ENCODE measurements at places on chromosomes 16 and 17.
A peak's percentile ranks its signal among the peaks of the same experiment; 100 is the strongest.

DNA sequence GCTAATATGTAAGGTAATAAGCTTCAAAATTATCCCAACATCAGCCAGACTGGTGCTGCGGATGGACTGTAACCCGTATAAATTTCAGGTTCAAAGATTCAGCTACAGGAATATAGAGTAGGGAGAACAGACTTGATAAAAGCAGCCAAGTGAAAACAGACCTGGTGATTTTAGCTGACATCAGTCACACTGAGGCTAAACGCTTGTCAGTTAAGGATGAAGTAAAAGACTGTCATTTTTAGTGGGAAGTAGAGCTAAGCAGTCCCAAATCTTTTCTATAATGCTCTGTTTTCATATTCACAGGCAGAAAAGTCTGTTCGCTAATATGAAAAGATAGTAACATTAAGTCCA, 35.4 kb downstream of the CMTM4 start:
- no peak for DNase-seq

DNA sequence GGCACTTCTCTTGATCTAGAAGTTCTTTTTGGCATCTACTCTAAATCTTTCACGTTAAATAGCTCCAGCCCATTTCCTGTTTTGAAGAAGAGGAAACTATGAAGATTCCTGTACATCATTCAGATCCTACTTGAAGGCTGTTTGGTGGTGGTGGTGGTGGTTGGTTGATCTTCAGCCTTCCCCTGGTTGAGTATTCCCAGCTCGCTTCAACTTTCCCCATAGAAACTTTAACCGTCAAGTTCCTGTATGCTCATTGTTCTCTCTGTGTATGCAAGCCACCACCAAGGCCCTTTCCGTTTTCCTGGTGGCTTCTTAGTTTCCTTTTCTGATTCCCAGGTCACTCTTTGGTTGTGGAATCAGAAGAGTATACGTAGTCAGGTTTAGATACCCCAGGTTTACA, 3.3 kb downstream of the LRRC46 start:
- DNase-seq = no peak

- DNase-seq = no peak
Observed at GRCh38 chr17:8664456-8665126, 34.1 kb upstream of the MYH10 start.

- peak; percentile 52 for DNase-seq
Observed at GRCh38 chr17:65173284-65173793, 36.2 kb downstream of the RGS9 start.

DNA sequence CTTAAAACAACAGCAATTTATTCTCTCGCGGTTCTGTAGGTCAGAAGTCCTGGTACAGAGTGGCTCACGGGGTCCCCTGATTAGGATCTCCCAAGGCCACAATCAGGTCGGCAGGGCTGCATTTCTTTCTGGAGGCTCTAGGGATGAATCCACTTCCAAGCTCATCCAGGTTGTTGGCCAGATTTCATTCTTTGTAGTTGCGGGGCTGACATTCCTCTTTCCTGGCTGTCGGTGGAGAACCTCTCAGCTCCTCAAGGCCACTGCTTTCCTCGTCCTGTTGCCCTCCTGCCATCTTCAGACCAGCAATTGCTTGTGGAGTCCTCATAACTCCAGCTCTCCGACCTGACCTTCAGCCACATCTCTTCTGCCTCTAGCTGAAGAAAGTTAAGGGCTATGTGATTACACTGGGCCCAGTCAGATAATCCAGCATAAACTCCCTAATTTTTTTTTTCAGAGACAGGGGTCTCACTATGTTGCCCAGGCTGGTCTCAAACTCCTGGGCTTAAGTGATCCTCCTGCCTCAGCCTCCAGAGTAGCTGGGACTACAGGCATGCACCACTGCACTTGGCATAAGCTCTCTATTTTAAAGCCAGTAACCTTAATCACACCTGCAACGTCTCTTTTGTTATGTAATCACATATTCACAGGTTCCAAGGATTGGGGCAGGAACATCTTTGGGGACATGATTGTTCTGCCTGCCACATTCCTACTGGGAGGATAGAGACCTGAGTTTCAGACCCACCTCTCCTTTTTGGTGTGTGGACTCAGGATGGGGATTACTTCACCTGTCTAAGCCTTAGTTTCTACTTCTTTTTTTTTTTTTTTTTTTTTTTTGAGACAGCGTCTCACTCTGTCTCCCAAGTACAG, 4.1 kb upstream of the GAST start:
- no peak for DNase-seq

DNA sequence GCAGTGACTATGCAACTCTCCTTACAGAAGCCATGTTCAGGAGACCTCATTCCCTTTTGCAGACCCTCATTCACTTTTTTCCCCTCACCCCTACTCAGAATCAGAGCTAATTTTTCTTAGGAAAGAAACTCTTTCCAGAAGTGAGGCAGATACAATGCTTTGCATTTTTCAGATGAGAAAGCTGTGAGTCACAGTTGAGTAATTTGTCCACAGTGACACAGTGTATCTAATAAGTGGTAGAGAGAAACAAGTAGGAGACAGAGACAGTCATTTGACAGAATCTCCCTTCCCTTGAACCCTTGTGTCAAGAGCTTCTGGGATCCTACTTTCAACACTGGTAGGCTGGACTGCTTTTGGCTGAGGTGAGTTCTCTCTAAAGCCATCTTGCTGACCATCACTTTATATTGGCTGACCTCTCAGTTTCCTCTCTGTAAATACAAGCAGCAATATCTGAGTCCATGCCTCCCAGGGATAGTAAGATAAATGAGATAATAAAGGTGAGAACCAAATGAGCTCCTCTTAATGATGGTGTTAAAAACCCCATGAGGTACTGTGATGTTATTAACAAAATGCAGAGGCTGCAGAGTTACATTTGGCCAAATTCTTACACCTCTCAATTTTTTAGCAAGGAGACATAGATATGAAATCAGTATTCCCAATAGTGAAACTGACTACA, 130.8 kb downstream of the CA10 start:
- no peak for DNase-seq

GRCh38 chr16:64962786-64963185, 159.1 kb downstream of the CDH11 start:
- peak; percentile 18 for DNase-seq

GRCh38 chr16:71432906-71433305, 8.9 kb downstream of the TLE7 start:
- DNase-seq = no peak
